Activated naive CD8-positive, alpha-beta T cell treated with anti-CD3 and anti-CD28 coated beads, Interleukin-2, amount 50 U/mL, for 16 hours (primary cell): ENCODE measurements at places on chromosomes 4 and X.

- no peak for DNase-seq
Measured at GRCh38 chr4:151331276-151332042, 6.1 kb upstream of the SH3D19 start.

DNA sequence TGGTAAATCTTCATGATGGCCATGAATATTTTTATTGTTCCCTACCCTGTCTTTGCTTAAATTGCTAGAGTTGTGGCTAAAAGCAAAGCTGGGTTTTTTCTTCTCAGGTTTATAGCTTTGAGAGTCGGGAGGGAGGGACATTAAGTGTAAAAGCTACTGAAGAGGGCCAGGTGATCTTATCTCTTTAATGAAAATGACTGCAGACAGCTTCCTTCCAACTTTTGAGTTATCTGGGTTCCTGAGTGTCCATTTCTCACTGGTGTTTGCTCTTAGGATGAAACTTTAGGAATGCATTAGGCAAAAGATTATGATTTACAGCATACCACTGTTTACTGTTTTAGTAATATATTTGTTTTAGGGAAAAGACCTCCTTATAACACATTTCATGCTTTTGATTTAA, 187.7 kb downstream of the SHROOM3 start:
- no peak for DNase-seq

DNA sequence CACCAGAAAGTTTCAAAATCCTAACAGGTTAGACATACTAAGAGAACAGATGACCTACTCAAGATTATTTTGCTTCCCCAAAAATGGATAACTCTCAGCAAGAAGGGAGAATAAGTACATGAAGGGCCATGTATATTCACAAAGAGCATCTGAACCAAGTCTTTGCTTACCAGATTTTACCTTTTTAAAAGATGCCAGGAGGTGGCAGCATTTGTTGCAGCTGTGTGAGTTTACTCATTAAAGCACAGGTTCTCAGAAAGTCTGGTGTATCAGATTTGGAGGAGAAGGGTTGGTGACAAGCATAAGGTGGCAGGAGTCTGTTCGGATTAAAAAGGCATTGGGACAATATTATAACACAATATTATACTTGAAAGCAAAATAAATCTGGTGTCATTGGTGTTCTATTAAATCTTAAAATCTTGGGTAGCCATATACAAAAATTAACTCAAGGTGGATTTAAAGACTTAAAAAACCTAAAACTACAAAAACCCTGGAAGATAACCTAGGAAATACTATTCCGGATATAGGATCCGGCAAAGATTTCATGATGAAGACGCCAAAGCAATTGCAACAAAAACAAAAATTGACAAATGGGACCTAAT, 51.3 kb upstream of the NFKB1 start:
- DNase-seq: peak; percentile 4

DNA sequence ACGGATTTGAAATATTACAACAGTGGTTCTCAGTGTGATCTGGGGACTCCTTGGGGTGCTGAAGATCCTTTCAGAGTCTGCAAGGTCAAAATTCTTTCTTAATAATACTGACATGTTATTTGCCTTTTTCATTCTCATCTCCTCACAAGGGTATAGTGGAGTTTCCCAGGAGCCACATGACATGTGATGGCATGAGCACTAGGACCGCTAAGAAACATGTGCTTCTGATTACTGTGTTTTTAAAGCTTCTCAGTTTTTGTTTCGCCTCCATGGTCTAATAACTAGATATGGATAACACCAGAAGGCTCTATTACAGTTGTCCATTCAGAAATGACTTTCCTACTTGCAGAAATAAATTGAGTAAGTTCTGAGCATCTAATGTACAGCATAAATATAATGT, 156.1 kb downstream of the RAB28 start:
- DNase-seq: no peak

DNA sequence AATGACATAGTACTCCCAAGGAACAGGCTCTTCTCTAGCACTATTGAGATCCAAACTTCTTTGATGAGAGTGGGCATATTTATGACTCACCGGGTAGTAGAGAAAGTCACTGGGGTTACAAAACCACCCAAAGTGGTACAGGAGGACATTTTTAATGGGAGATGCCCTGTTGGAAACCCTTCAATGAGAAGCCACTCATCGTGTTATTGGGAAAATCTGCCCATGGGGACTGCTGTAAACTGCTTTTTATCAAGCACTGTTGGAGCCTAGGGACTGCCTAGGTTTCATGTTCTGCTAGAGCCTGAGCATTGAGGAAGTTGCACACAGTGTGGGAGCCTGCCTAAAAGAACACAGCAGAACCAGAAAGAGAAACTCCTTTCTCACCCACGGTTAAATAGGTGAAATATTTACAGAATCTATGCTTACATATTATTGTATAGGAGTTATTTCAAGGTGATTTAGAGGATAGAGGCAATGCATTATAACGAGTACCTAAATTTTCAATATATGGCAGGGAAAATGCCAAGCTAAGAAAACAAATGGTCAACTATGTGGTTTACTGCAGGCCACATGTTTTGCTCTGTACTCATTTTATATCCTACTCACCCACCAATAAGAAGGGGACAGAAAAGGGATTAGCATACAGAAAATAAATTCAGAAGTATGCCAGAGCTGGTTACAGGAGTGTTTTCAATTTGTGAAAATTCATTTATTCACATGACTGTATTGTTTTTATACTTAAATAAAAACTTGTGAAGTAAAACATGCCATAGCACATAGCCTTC, 559.1 kb downstream of the FSTL5 start:
- no peak for DNase-seq

DNA sequence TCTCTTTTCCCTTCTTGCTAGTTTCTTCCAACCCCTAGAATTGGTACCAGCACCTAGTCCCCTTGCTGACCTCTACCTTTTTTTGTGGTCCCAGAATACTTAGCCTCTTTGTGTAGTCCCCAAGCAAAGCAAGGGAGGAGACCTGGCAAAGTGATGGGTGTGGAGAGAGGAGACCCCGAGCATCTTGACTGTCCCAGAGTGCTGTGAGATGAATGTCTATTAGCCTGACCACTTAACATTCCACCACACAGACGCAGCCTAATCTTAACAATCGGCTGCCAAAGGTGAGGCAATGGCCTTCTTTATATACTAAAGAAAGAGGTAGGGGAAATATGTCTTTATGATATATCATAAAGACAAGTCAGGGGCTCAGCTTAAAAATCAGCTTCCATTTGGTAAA, 55.9 kb downstream of the TRIM2 start:
- DNase-seq: no peak
